ENCODE measurements at places on chromosomes 3 and 15. TPM values are rescaled to one million over a fixed set of nuclear protein-coding genes. Genes with fewer than 3 reads are reported as not detected.

- no peak overlapping the region for H3K4me3 ChIP-seq
- peaks cover 32% of the 10 kb centered on the region for H3K4me1 ChIP-seq
These were observed 4.2 kb downstream of the OCA2 start for GRCh38 chr15:28094732-28095521.

The LPCAT4 gene
- total RNA-seq, result 57.4 TPM

The RNF168 gene
- total RNA-seq, result 29.8 TPM

DNA sequence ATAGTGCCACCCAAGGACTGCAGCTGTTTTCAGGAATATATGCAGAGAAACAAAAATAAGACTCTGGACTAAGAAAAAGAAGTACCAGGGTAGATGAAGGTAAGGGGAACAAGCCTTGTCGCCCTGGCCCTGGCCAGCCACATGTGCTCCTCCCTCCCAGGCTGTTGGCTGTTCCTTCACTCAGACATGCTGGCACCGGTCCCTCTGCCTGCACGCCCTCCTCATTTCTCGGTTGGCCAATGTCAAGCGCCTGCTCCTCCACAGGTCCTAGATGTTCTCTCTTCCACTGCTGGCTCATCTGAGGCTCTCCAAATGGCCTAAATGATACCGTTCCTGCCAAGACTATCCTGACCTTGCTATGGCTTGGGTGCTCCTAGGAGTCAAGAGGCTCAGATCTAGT is 288.4 kb upstream of the LYSMD4 start:
- no peaks in the 10 kb centered on the region for H3K36me3 ChIP-seq
- H3K27me3 ChIP-seq, result no peaks in the 10 kb centered on the region
- H3K4me3 ChIP-seq, result no peak overlapping the region
- H3K4me1 ChIP-seq, result no peaks in the 10 kb centered on the region
- no peak overlapping the region for H3K27ac ChIP-seq

The ANKRD63 gene
- not detected for total RNA-seq

The ATP13A5 gene
- total RNA-seq, result not detected

GRCh38 chr3:186946756-186947375 is 16.5 kb downstream of the ST6GAL1 start:
- H3K27ac ChIP-seq, result no peak overlapping the region
- no peak overlapping the region for H3K4me3 ChIP-seq
- H3K27me3 ChIP-seq, result no peaks in the 10 kb centered on the region
- peaks cover 41% of the 10 kb centered on the region for H3K4me1 ChIP-seq
- H3K36me3 ChIP-seq, result peaks cover 36% of the 10 kb centered on the region
- no peak for DNase-seq

DNA sequence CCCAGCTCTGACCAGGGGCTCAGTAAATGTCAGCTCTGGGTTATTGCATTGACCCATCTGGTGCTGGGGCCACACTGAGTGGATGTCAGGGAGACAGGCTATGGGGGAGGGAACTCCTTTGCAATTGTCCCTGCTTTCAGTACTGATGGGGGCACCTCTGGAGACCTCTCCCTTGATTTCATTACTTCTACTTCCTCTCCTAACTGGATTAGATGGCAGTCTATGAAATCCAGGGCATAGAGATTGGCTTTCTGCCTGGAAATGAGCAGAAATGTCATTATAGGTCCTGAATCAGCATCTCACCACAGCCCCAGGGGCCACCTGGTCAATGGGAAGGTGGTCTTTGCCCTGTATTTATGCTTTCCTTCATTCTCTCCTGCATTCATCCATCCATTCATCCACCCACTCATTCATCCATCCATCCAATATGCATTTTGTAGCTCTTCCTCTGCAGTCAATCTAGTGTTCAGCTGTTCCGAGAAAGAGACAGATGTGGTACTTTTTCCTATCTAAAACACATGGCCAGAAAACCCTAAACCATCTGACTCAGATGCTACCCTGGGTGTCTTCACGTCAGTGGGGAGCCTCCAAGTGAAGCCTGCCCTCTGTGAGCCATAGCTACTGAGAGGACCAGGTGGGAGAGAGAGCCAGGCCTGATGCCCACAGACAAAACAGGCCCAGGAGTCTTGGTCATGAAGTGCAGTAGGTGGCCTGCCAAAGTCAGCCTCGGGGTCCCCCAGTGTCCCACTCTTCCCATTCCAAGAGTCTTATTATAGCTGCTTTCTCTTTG is 57.1 kb downstream of the CCDC33 start:
- H3K27me3 ChIP-seq, result no peaks in the 10 kb centered on the region
- H3K27ac ChIP-seq, result no peak overlapping the region
- no peak for DNase-seq
- no peak overlapping the region for H3K4me3 ChIP-seq
- no peaks in the 10 kb centered on the region for H3K4me1 ChIP-seq
- H3K36me3 ChIP-seq, result no peaks in the 10 kb centered on the region

DNA sequence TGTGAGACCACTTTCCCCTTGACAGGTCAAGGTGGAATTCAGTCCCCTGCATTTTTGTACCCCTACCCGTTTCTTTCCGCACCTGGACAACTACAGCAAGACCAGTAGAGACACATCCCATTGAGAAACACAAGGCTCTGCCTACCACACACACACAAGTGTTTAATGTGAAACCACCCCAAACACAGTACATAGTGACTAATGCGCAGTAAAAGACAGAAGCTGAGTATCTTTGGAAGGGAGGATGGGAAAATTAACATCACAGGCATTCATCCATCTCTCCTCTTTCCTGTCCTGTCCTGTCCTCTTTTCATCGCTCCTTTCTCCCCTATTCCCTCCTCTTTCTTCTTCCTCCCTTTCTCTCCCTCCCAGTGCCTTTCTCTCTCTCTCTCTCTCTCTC is 64.8 kb downstream of the SCN11A start:
- no peak for DNase-seq
- H3K36me3 ChIP-seq, result no peaks in the 10 kb centered on the region
- H3K4me1 ChIP-seq, result no peaks in the 10 kb centered on the region
- H3K4me3 ChIP-seq, result no peak overlapping the region
- H3K27me3 ChIP-seq, result peaks cover 4% of the 10 kb centered on the region

DNA sequence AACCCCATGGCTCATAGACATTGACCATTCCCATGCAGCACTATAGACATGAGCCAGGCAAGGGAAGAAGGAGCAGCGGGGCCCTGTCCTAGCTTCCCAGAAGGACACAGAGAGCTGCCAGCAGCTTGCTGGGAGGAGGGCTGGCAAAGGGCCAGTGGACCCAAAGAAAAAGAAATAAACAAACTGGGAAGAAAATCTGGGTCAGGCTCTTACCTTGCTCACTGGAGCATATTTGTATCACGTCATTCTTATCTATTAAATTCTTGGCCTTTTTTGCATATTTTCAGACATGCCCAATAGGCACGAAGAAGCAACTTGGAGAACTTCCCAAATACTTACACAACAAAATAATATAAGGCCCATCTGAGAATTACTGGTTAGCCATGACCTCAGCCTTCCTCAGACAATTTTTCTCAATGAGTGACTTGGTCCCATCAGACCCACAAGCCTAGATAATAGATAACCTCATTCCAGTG is 28.4 kb downstream of the RASGRP1 start:
- H3K4me1 ChIP-seq, result peaks cover 96% of the 10 kb centered on the region
- H3K27me3 ChIP-seq, result no peaks in the 10 kb centered on the region
- peaks cover 9% of the 10 kb centered on the region for H3K36me3 ChIP-seq
- no peak for DNase-seq
- no peak overlapping the region for H3K4me3 ChIP-seq

Measured in CD8-positive, alpha-beta memory T cell (primary cell).